ENCODE measurements at places on chromosomes 11 and 22.

- DNase-seq: no peak
These were observed 57.6 kb downstream of the FBXO7 start for GRCh38 chr22:32531931-32532819.

- no peak for DNase-seq
These were observed 25.8 kb upstream of the LMO1 start for GRCh38 chr11:8289492-8289918.

GRCh38 chr11:65541093-65541982 lies 16.5 kb downstream of the SCYL1 start:
- no peak for DNase-seq

DNA sequence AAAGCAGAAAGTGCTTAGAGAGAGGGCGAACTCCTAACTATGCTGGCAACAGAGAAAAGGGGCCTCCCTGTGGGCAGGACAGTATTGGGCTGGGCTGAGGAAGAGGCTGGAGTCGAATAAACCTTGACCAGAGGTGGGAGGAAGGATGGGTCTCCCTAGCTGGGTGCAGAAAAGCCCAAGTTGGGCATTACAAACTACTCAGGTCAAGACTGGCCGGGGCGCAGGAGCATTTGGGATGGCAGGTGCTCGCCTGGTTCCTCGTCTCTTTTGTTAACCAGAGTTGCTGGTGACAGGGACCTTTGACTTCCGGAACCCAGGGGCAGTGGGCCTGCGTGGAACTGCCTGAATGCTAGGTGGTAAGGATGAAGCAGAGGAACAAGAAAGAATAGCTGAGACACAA lies 80.3 kb upstream of the SHISAL1 start:
- no peak for DNase-seq

GRCh38 chr11:44180107-44180506 lies 84.6 kb downstream of the EXT2 start:
- no peak for DNase-seq

- DNase-seq: no peak
These were observed 1012.7 kb downstream of the TBC1D22A start for GRCh38 chr22:47775191-47775590.

DNA sequence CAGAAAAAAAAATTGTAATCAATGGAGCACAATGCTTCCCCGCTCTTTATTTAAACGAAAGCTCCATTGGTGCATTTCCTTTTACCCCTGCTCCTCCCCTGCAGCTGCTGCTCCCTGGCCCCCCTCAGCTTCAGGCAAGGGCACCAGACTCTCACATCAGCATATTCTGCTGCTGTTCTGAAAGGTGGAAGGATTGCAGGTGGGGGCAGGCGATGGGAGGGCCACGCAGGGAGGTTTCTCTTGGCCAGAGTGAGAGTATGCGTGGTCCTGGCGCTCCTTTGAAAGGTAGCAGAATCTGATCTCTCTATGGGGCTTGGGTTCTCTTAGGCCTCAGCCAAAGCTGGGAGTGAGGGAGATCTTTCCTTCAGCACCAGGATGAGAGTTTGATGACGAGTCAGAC lies 240.9 kb upstream of the CADM1 start:
- no peak for DNase-seq

DNA sequence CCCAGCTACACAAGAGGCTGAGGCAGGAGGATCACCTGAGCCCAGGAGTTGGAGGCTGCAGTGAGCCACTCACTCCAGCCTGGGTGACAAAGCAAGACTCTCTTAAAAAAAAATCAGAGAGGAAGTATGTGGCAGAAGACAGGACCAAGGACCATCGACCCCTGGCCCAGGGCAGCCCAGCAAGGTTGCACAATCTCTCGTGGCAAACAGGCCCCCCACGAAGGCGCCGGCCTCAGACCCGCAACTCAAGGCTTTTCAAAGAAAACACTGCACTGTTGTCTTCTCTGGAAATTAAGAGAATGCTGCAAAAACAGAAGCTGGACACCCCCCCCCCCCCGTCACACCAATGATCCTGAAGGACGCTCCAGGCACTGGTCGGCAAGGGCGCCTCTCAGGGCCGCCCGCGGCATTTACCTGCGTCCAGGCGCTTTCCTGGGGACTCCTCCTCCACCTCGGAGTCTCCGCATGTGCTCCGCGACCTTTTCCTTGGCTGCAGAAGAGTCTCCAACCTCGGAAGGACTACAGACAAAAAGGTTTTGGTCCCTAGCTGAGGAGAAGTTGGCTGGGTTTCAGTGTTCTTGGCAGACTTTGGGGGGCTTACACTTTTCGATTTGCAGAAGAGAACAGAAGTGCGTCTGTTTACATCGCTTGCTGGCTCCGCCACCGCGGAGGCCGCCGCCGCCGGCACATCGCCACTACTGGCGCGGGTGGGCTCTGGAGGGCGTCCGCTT lies 40.5 kb downstream of the BRD1 start:
- no peak for DNase-seq

DNA sequence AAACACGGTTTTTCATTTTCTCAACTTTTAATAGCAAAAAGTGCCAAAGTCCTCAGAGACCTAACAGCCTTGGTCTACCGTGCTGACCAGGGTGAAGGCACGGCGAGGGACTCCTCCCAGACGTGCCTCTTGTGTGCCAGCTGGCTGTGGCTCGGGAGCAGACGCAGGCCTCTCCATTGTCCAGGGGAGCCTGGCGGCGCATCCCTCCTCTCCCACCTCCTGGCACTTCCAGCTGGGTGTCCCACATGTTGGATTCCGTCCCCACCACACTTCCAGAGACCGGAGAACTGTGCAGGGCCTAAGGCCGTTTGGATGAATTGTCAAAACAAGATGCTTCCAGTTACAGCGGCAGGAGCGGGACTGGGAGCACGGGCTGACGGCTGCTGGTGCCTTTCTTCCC lies 11.6 kb downstream of the CDPF1 start:
- no peak for DNase-seq

GRCh38 chr22:41596776-41597634 lies 7.4 kb upstream of the PMM1 start:
- DNase-seq: no peak

Measured in activated CD8-positive, alpha-beta memory T cell treated with anti-CD3 and anti-CD28 coated beads for 1 hour (primary cell).